CD4-positive, alpha-beta T cell treated with Interleukin-2 at 100 ng/mL for 4 hours (primary cell): ENCODE measurements at places on chromosomes 3 and 15.

DNA sequence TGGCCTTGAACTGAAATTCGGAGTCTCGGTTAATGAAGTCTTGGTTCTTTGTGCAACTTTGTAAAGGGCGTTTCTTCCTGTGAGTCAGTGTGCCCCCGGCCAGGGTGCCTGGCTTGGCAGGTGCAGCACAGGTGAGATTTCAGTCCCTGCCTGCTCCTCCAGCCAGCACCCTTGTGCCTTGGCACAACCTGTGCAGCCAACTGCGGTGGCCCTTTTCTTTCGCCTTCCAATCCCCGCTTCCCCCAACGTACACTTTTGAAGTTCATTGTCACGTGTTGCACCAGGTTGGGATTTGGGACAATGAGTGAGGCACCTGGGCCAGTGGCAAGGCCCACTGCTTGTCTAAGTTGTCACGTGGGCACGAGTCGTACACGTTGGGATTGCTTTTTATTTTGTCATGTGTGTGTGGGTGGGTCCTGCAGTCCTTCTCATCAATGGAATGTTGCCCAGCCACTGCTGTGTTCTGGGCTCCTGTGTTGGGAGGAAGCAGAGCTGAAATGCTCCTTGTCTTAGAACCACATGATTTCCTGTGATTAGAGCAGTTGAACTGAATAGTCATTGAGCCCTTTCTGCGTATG is 242.9 kb upstream of the BHLHE40 start:
- peak; percentile 19 for DNase-seq

- no peak for DNase-seq
Observed at GRCh38 chr3:171643033-171643432, 167.2 kb downstream of the PLD1 start.

- no peak for DNase-seq
Observed at GRCh38 chr3:6680119-6680806, 180.7 kb upstream of the GRM7 start.

GRCh38 chr15:57902155-57902554 is 163.4 kb downstream of the ALDH1A2 start:
- DNase-seq, result no peak

- DNase-seq, result no peak
Observed at GRCh38 chr15:28017423-28017924, 81.6 kb downstream of the OCA2 start.

GRCh38 chr3:171822431-171823106 is 12.3 kb upstream of the PLD1 start:
- no peak for DNase-seq

DNA sequence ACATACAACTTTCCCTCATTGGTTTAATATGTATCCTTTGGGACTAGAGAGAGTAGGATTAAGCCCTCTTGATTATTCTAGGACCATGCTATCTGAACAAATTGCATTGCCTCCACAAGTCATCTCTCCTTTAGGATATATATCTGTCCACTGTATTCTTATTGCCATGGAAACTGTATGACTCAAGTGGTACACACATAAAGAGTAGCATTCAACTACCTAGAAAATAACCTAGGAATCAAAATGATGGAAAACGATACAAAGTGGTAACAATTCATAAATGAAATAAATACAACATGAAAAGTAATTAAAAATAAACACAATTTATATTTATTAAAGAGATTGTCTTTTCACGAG is 212.1 kb upstream of the P2RY1 start:
- DNase-seq, result no peak

- no peak for DNase-seq
Observed at GRCh38 chr3:79380581-79380980, 387.2 kb downstream of the ROBO1 start.

DNA sequence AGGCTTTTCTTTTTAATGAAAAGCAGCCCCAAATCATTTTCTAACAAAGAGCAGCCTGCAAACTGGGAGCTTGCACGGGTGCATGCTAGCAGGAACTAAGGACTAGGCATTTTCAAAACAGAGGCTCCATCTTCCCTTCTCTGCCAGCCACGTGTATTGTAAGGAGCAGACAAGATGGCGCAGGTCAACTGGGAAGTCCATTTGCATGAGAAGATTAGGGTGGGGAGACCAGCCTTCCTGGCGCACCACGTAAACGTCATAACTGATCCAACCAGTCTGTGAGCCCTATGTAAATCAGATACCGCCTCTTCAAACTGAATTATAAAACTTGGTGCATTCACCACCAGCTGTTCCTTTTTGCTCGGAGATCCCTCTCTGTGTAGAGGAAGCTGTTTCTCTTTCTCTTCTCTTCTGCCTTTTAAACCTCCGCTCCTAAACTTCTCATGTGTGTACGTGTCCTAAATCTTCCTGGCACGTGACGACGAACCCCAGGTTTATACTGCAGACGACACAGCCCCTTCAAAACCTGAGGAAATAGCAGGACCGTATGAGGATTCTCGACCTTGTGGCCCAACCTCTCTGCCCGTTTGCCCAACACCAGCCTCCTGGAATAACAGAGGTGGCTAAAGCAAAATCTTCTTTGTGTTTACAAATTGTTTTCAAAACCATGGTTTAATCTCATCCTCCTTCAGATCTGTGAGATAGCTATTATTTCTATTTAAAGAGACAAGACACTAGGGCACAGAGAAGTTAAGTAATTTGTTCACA is 26.4 kb upstream of the SLC30A4 start:
- DNase-seq, result no peak

DNA sequence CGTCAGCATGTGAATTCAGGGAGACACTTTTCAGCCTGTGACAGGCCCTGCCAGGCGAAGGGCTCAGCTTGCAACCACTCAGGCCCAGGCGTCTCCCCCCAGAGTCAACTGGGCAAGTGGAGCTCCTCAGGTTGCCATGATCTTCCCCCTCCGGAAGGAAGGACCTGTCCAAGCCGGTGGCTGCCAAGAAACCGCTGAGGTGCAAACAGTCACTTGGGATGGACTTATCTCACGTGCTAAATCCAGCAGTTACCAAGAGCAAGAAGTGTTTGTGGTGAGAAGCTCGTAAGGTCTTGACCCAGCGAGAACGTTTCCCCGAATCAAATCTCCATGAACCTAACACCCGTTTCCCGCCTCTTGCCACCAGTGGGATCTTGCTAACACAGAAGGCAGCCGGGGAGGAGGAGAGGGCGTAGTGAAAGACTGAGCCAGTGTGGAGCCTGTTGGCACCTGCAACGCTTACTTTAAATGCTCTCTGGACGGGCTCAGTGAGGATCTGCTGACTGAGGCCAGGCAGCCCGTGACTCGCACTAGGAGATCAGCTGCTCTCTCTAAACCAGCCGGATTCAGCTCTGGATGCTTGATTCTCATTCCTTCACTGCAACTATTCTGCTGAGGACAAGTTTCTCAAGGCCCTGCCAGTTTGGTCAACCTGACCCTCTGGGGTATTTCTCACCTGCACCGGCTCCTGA is 39.0 kb downstream of the IQSEC1 start:
- DNase-seq, result no peak

- no peak for DNase-seq
Observed at GRCh38 chr3:124256599-124256998, 264.7 kb upstream of the ROPN1 start.

GRCh38 chr3:142215106-142215505 is 10.3 kb downstream of the GK5 start:
- DNase-seq, result no peak

- DNase-seq, result no peak
Observed at GRCh38 chr15:80252121-80252518, at the start of gene CTXND1. TSS of gene CTXND1 (minus strand) at chr15:80252213. CDS start at chr15:80201949, 50,264 bp downstream.

- no peak for DNase-seq
Observed at GRCh38 chr15:89904519-89904918, 8.2 kb downstream of the ARPIN start.

- no peak for DNase-seq
Observed at GRCh38 chr15:91291673-91292072, 191.6 kb downstream of the SV2B start.

DNA sequence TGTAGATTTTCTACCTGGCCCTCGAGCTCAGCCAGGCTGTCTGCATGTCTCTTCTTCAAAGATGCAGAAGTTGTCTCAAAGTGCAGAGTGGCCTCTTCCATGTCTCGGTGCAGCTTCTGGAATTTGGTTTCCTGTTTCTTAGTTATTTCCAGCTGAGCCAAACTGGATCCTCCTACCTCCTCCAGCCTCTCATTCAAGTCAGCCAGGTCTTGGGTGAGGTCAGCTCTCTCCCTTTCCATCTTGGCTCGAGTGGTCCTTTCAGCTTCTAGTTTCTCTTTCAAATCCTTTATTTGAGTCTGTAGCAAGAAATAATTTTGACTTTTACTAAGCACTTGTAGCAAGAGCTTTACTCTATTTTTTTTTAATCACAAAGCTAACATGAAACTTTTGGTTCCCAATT is 81.8 kb downstream of the MYH15 start:
- DNase-seq, result no peak

GRCh38 chr3:12746419-12746818 is 12.6 kb downstream of the TMEM40 start:
- DNase-seq, result no peak

DNA sequence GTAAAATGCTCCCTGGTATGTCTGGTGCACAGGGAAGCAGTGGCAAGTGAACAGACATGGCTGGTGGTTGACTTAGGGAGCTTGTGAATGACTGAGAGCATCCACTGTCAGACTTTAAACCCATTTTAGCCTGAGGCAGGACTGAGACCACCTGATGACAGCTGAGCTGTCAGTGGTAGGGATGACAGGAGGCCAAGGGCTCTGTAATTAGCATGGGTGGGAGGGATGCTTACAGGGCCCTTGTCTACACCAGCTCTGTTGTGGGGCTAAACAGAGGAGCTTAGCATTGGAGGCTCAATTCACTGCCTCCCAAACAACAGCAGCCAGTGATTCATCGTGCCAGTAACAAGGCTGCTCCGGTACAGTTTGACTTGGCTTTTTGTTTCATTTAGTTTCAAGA is 169.4 kb downstream of the CHST2 start:
- no peak for DNase-seq

DNA sequence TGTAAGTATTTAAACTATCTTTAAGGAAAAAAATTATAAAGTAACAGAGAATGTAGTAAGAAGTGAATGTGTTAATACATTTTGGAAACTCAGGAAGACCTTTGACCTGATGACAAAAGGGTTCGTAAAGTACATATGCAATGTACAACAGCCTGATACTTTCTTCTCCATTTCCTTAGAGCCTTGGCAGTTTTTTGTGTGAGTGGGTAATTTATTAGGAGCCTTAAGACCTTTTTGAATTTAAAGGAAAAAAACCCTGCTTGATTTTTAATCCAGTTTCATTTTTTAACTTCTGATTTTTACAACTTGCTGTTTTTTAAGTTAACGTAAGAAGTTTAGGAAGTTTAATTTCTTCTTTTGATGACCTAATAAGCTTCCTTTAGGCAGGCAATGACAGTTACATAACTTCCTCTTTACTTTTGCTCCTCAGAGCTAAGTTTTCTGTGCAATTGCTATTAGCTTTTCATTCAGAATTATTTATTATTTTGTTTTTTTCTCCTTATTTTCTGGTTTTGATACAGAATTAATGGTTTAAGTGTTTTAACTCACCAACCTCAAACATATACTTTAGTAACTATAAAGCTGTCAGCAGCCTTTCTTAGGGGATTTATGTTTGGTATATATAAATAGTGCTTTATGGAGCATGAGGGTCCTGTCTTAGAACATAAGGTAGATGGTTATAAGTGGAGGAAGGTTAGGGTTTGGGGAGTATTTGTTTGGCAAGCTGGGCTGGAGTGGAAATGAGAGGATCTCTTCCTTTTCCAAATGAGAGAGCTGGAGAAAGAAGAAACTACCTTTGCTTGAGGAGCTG is 35.2 kb downstream of the ARMC8 start:
- DNase-seq, result no peak
